HFF-Myc (cell line): ENCODE measurements at places on chromosomes 2 and 18.

GRCh38 chr18:37392648-37393047 is 172.9 kb downstream of the CELF4 start:
- DNase-seq: no peak

- no peak for DNase-seq
These were observed 33.1 kb downstream of the MARCO start for GRCh38 chr2:118975133-118975532.

DNA sequence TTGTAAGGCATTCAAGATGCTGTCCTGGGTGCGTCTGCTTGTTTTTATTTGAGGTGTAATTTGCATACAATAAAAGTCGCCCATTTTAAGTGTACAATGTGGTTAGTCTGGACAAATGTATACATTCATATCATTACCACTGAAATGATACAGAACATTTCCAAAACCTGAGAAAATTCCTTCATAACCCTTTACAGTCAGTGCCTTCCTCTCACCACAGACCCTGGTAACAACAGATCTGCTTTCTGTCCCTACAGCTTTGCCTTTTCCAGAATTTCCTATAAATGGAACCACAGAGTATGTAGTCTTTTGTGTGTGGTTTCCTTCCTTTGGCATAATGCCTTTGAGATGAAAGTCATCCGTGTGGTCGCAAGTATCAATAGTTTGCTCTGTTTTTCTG is 45.8 kb upstream of the NFU1 start:
- no peak for DNase-seq

DNA sequence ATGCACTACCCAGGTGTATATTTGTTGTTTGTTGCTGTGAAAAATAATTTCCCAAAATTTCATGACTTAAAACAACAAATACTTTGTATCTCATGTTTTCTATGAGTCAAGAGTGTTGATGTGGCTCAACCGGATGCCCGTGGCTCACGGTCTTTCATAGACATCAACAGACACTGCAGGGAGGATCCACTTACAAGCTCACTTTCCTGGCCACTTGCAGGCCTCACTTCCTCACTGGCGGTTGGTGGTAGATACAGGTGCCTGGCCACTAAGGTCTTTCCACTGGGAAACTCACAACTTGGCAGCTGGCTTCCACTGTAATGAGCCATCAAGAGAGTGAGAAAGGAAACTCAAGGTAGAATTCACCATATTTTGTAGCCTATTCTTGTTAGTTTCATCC is 662.9 kb downstream of the IRS1 start:
- DNase-seq: no peak

DNA sequence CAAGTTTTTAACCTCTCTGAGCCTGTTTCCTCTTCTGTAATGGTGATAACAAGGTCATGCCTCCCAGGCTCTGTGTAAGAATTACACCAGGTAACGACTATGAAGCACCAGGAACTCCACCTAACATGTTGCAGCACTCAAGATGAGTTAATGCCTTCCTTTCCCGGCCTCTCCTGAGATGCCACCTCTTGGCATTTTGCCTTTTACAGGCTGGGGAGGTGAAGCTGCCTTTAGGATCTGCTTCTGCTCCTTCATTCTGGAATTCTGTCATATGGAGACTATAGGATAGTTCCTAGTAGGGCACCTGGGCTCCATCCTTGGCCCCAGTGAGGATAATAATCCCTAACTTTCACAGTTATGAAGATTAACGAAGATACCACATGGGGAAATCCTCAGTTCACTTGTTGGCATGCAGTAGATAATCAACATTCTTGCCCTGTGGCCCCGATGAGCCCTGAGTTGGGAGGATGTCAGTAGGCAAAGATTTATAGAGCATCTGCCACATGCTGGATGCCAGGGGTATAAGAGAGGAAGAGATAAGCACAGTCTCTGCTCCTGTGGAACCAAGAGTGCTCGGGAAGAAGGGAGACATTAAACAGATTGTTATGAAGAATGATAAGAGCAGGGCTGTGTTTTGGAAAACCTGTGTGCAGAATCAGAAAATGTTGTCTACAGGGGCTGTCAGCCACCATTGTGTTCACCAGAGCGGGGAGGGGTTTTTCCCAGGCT is 43.9 kb upstream of the KCNF1 start:
- DNase-seq: no peak

DNA sequence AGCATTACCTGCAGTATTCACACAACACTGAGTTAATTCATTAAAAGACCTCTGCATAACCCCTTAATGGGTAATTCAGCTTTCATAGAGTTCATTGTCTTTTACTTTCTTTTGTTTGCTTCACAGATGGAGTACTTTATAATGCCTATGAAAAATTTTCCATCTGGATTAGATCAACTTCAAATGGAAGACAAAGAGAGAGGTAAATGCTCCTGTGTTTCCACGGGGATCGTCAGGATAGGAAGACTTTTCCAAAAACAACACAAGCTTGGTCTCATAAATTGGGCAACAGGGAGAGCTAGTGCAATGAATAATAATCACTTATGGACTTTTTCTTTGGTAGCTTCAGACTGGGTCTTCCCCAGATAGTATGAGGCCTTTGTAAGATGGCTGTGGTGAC is 100.7 kb downstream of the ICOS start:
- DNase-seq: no peak
